Putamen (tissue), 1 donor: ENCODE measurements at places on chromosomes 1 and 21.

GRCh38 chr1:53807916-53808315 lies 30.2 kb downstream of the NDC1 start:
- DNase-seq, result no peak

DNA sequence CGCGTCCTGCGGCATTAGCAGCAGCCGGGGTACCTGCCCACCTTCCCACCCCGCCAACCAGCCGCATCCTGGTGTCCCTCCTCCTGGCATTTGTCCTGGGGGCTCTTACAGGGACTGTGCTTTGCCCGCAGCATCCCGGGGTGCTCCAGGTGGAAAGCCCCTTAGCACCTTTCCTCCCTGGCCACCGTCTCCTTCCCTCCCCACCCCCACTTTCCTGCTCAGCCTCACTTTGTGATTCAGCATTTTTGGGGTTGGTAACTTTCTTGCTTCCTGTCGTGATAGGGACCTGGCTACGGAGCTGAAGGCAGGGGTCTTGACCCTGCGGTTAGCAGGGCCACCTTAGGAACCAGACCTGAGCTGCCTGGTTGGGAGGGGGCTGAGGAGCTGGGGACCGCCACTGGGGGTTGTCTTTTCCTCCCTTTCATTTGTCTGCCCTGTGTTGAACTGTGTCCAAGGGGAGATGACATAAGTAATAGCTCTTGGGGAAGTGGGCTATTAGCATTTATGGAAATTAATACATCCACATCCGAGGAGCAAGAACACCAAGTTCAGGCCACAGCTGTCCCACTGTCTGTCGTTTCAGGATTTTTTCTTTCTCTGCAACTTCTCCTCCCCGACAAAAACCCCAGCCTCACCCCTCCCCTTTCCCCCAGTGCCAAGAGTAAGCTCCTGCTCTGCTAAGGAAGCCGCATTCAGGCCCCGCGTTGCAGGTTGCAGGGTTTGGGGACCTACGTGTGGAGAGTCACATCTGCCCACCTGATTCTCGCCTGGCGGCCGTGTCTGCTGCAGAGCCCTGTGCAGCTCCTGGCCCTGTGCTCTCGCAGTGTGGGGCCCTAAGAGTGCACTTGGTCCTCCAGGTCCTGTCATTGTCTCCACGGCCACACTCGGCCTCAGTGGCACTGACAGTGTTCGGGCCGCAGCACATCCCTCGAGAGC lies 1.6 kb upstream of the NPHP4 start:
- no peak for DNase-seq

- no peak for DNase-seq
These were observed 216 bp downstream of the PRKCZ start for GRCh38 chr1:2050461-2050792.

DNA sequence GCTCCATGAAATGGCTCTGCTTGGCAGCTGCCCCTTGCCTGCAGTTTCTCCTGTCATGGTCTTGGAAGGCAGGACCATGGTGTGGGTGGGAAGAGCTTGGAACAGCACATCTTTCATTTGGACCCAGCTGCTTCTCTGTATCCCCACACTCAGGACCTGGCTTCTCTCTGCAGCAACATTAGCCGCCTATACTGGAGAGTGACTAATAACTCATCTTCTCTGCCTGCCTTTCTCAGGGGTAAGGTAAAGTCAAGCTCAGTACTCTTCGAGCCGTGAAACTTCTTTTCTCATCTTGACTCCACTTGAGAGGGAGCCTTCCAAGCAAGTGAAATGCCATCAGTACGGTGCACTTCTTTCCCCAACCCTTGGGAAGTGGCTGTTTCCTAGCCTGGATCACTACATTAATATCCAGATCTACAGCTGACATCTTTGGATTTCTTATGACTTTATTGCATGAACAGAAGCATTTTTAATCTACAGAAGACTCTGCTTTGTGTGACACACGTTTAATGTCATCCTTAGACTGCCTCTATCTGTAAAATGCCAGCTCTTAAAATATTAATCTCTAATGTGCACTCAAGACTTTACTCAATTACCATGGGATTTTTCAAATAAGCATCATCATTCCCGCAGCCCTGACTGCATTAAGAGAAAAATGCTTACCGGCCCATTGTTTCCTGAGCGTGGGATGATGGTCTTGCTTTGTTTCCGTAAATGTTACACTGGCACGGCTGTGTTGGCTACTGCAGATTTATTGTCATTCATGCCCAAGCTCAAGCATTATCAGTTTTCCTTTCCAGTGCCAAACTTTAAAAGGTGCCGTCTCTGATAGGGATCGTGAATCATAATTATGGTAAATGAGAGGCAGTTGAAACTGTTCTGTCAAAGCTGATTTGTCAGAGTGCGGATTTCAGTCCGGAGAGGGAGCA lies 242.9 kb downstream of the HHAT start:
- DNase-seq, result no peak

DNA sequence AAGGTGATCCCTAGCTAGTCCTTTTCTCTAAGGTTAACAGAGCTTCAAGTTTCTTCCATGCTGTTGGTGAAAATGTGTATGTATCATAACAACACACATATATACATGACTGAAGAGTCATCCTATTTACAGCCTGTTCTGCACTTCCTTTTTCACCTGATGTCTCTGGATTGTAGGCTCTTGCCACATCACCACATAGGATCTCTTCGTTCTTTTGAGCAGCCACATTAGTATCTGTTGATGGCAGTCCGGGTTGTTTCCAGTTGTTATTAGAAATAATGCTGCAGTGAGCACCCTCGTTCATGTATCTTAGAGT lies 19.7 kb downstream of the MRPL37 start:
- no peak for DNase-seq
